Kidney tubule cell (primary cell): ENCODE measurements at places on chromosomes 1 and 21.

- peak; percentile 64 for DNase-seq
These were observed 41.5 kb upstream of the BCAR3 start for GRCh38 chr1:93723110-93723509.

GRCh38 chr1:172325531-172325930, 95.0 kb upstream of the C1orf105 start:
- DNase-seq: peak; percentile 72

DNA sequence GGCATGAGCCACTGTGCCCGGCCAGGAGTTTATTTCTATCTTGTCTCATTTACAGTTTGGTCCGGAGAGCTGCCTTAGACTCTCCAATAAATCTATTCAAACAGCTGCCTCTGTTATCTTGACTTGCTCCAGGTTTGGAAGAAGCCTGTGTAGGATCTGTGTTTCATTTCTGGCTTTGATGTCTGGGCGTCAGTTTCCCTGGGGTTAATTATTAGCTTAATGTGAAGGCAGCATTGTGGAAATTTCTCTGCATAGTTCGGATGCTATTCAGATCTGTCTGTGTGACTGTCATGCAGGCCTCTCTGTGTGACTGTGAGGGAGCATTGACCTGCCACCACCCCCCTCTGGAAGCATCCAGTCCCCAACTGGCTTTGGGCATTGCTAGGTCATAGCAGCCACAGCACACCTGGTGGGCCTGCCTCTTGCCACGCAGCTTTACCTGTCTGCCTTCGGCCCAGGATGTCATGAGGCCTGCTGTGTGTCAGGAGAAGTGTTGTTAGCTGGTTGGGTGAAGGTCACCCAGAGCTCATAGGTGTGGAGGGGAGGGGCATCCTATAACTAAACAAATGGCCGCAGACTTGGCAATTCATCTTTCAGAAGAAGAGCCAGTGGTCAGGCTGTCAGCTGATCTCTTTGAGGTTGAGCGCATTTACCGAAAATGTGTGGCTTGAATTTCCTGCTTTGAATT, 9.8 kb downstream of the IFNGR2 start:
- peak; percentile 88 for DNase-seq

GRCh38 chr1:156151093-156151688, 2.2 kb upstream of the SEMA4A start:
- DNase-seq: peak; percentile 60

GRCh38 chr21:26563856-26564503, 9.1 kb downstream of the CYYR1 start:
- no peak for DNase-seq

- no peak for DNase-seq
These were observed 169.3 kb upstream of the NFIA start for GRCh38 chr1:60913039-60913438.

DNA sequence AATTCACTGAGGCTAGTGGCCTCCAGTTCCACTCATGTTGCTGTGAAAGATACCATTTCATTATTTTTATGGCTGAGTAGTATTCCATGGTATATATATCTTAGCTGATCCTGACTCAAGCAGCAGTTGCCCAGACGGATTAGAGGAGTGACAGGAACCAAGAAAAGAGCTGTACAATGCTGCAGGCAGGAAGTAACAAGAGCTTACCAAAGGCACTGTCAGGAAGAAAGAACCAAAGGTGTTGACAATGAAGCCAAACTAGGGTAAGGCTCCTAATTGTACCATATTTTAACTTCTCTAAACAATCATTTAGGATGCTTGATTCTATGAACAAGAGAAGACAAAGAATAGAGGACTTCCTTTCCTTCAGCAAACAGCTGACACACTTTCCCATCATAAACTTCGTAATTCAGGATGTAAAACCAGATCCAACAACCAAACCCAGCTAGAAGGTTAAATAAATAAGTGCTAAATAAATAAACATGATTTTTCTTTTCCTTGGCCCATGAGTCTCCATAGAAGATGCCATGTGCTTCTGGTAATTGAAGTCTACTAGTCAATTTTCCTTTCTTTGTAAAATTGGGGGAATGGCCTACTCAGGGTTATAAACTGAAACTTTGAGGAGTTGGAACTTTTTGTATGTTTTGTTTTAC, 248.2 kb upstream of the SGIP1 start:
- DNase-seq: no peak

DNA sequence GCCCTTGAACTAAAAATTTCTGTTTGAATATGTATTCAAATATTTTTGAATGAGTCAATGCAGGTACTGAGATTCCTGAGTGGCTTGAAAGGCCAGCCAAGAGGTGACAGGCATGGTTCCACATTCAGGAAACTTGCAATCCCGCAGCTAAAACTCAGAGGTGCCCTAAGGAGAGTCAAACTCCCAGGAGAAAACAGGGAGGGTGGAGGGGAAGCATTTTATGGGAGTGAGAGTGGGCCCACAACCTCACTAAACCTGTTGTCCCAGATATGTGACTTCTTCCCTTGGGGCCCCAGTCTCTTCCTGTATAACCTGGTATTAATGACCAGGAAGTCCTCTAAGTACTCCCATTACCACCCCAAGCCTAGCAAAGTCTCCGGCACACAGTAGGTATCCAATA, 189.6 kb downstream of the PLPP3 start:
- peak; percentile 20 for DNase-seq

DNA sequence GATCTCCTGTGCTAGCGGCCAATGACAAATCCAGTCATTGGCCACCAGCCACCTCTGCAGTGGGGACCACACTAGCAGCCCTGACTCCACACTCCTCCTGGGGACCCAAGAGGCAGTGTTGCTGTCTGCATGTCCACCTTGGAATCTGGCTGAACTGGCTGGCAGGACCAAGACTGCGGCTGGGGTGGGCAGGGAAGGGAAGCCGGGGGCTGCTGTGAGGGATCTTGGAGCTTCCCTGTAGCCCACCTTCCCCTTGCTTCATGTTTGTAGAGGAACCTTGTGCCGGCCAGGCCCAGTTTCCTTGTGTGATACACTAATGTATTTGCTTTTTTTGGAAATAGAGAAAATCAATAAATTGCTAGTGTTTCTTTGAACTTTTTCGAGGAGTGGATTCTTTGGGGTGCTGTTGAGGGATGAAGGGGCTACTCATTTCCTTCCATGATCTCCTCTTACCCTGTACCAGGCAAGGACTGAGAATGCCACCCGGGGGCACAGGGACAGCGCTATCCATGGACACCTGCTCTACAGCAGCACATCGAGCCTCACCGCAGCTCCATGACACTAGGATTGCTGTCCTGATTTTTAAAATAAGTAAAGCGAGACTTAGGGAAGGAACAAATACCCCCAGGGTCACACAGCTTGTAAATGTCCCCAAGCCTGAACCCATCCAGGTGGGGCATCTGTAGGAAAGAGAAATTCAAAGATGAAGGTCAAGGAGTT, 44.7 kb downstream of the TNNT2 start:
- DNase-seq: no peak

GRCh38 chr1:47534436-47534835, 96.6 kb downstream of the FOXD2 start:
- no peak for DNase-seq

DNA sequence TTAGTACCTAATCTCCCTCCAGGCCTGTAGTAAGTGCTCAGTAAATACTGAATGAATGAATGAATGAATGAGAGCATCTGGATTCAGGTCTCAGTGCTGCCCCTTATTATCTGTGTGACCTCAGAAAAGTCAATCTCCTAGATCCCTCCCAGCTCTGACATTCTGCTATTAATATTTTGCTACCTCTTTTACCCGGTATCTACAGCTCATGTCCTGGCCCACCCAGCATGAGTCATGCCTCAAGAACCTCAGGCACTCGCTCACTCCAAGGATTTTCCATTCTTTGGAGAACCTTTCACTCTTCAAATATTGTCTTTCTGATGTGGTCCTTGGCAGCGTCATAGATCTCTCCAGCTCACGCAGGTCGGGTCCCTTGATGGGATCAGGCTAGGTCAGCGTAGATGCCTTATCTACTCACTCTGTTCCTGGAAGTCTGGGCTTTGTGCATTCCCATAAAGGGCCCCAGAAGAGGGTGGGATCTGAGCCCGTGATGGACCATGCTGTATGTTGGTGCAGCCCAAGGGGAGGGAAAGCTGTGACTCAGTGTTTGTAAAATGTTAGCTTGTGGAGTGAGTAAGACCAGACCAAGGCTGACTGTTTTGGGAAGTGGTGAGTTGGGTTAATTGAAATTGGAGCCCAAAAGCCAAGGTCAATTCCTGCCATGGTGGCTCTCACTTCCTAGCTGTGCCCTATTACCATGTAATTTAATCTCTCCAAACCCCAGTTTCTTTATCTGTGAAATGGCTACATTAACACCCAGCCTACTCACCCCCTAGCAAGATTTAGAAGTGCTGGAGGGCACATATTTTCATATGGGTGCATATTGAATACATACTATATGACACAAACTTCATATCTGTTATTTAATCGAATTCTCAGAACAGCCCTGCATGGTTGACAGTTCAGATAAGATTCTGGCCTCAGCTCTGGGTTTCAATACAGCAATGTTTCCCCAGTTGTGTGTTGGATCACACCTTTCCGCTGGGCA, 214.1 kb upstream of the USP24 start:
- DNase-seq: peak; percentile 100

DNA sequence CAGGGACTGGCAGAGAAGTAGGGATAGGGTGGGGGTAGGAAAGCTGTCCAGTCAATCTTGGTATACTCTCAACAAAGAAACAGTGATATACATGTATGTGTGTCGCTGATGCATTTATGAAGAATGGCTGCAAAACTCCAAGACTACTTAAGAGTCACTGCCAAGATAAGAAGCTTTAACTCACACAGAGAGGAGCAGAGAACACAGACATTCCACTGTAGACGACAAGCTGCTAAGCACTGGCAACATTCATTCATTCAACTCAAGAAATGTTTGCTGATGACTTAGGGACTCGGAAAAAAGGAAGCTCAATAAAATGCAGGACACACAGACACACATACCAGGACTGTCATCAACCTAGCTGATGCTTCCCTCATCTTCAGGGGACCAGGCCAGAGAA, 5.5 kb downstream of the CTNNBIP1 start:
- DNase-seq: no peak

DNA sequence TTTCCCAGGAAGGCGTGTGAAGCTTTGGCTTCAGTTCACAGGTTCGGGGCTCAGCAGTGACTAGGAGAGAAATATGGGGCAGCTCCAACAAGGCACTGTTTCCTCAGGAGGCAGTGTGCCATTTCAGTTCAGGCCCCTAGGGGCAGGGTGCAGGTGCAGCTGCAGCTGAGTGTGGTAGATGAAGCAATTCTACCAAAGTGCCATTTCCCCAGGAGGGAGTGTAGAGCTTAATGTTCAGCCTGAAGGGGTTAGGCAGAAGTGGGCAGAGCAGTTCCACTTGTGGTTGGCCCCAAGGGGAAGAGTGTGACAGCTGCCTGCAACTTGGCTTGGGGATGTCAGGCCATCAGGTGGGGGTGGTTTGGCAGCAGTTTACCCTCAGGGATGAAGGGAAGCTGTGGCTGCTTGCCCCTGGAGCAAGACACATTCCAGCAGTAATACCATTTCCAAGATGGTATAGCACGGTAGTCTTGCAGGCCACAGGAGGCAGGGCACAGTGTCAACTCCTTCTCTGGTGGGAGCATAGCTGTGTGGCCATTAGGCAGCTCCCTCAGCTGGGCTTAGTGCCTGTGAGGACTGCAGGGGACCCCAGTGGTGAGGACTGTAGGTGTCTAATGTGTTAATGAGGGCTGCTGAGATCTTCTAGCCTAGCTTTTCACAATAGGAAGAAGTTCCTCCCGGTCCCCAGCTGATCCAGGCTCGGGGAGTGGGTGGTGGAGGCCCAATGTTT, 34.7 kb downstream of the RGSL1 start:
- no peak for DNase-seq

GRCh38 chr1:202572867-202573266, 137.4 kb downstream of the SYT2 start:
- DNase-seq: no peak

- DNase-seq: peak; percentile 93
These were observed 22.5 kb downstream of the ANP32E start for GRCh38 chr1:150213170-150214098.

DNA sequence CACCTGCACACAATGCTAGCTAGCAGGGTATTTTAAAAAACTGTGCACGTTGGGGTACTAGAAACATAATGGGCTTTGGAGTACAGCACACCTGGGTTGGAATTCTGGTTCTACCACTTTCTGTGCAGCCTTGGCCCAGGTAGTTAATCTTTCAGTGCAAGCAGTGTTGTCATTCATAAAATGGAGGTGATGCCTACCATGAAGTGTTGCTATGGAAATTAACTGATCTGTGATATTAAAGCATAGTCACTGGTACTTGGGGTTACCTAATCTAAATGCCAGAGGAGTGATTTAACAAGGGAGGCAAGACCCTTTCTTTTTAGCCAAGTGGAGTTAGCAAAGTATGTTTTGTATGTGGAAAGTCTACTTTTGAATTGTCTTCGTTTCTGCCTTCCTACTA, 18.0 kb downstream of the ATP1B1 start:
- DNase-seq: peak; percentile 67

- DNase-seq: no peak
These were observed 163.3 kb downstream of the RHOU start for GRCh38 chr1:228898582-228898992.

GRCh38 chr1:117169871-117170596, 40.7 kb downstream of the VTCN1 start:
- DNase-seq: peak; percentile 94

DNA sequence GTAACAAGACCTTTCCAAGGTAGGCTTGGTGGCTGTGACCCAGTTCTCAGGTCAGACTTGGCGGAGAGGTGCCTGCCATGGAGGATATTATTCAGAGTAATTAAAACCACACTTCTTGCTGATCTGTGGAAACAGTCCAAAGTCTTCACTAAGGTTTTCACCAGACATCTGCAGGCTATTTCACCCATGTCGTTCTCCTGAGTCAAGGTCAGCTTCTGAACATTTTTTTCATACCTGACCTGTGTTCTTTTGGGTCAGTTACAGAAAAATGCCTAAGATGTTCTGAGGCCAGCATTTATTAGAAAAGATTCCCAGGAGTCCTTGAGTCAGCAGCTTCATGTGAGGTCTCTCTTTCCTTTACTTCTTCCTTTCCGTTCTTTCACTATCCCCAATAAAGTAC, 54.9 kb downstream of the RGL1 start:
- DNase-seq: no peak

GRCh38 chr1:220235462-220235861, 36.8 kb downstream of the RAB3GAP2 start:
- DNase-seq: no peak

DNA sequence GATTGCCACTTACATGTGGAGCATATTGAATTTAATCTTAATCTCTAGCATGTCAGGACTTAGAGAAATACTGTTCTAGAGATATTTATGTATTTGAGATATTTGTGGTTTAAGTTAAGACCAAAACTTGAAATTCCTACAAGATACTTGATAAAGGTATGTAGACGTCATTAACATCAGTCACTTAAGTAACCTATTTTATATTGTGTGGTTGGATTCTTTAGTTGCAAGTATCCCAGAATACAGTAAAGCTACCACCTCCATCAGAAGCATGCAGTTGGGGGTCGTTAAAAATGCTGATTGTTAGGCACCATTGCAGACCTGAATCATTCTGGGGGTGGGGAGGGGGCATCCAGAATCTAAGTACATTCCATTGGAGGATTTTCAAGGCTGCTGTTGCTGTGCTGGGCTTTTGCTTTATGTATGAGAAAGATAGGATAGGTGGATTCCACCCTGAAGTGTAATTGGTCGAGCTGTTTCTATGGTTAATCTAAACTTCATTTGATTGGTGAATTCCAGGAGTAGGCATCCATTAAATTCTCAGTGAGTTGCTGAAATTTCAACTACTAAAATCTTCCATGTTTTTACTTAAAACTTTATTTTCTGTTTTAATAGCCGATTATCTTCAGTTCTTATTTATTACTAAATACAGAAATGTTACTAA, 4.0 kb downstream of the H3-3A start:
- DNase-seq: no peak

GRCh38 chr1:246508897-246509688, 2.0 kb upstream of the SMYD3 start:
- DNase-seq: no peak

GRCh38 chr1:224884361-224884801, 45.1 kb upstream of the DNAH14 start:
- no peak for DNase-seq
